ENCODE measurements at places on chromosomes 1 and 21.

GRCh38 chr1:112083487-112083886, 94.0 kb upstream of the KCND3 start:
- no peak for DNase-seq
- H3K4me3 ChIP-seq: no peak overlapping the region
- no peaks in the 10 kb centered on the region for H3K36me3 ChIP-seq
- no peak overlapping the region for H3K27ac ChIP-seq
- H3K27me3 ChIP-seq: no peaks in the 10 kb centered on the region
- H3K4me1 ChIP-seq: no peaks in the 10 kb centered on the region

GRCh38 chr1:181043025-181043888, 9.5 kb downstream of the MR1 start:
- peaks cover 12% of the 10 kb centered on the region for H3K36me3 ChIP-seq
- peaks cover 24% of the 10 kb centered on the region for H3K4me1 ChIP-seq
- no peak overlapping the region for H3K27ac ChIP-seq
- H3K4me3 ChIP-seq: no peak overlapping the region

- no peaks in the 10 kb centered on the region for H3K36me3 ChIP-seq
- no peak overlapping the region for H3K27ac ChIP-seq
- no peak overlapping the region for H3K4me3 ChIP-seq
These were observed 57.5 kb downstream of the ATP5PO start for GRCh38 chr21:33857846-33858666.

GRCh38 chr21:17828223-17828622, 9.1 kb upstream of the C21orf91 start:
- no peaks in the 10 kb centered on the region for H3K4me1 ChIP-seq
- no peaks in the 10 kb centered on the region for H3K36me3 ChIP-seq
- no peak overlapping the region for H3K27ac ChIP-seq
- no peaks in the 10 kb centered on the region for H3K27me3 ChIP-seq
- DNase-seq: no peak
- H3K4me3 ChIP-seq: no peak overlapping the region

GRCh38 chr1:235014756-235015155, 113.9 kb downstream of the TOMM20 start:
- peaks cover 28% of the 10 kb centered on the region for H3K4me1 ChIP-seq
- H3K27me3 ChIP-seq: no peaks in the 10 kb centered on the region
- no peak overlapping the region for H3K27ac ChIP-seq
- no peaks in the 10 kb centered on the region for H3K36me3 ChIP-seq
- DNase-seq: no peak

- H3K4me1 ChIP-seq: peaks cover 44% of the 10 kb centered on the region
- peaks cover 3% of the 10 kb centered on the region for H3K36me3 ChIP-seq
- peak overlapping the region; percentile 17 for H3K4me3 ChIP-seq
- peak; percentile 37 for DNase-seq
These were observed 572 bp downstream of the LPGAT1 start for GRCh38 chr1:211830055-211830327.

GRCh38 chr1:33343539-33343938, 22.6 kb upstream of the A3GALT2 start:
- no peak for DNase-seq
- H3K4me1 ChIP-seq: peaks cover 30% of the 10 kb centered on the region
- no peak overlapping the region for H3K4me3 ChIP-seq
- no peak overlapping the region for H3K27ac ChIP-seq
- H3K27me3 ChIP-seq: no peaks in the 10 kb centered on the region

DNA sequence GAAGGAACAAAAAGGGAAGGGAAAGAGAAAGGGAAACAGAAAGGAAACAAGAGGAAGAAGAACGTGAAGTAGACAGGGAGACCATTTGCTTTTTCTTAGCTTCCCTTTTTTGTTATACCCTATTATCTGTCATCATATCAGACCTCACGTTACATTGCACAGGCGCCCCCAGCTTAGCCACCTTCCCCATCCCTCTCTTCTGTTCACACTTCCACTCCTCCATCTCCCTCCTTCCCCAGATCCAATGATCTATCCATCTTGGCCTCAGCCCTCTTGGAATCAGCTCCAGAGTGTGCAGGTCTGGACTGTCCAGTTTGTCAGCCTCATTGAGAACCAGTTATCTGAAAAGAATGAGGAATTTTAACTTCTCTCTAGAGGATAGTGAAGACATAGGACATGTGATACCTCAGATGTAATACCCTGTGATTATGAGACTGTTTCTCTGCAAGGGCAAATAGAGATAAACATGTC, 101.1 kb upstream of the ERRFI1 start:
- no peak overlapping the region for H3K27ac ChIP-seq
- H3K36me3 ChIP-seq: no peaks in the 10 kb centered on the region
- no peak for DNase-seq
- H3K4me3 ChIP-seq: no peak overlapping the region
- peaks cover 2% of the 10 kb centered on the region for H3K27me3 ChIP-seq

GRCh38 chr21:41425588-41425953, 468 bp upstream of the MX1 start:
- peak overlapping the region; percentile 57 for H3K4me3 ChIP-seq
- peak overlapping the region; percentile 36 for H3K27ac ChIP-seq
- peaks cover 24% of the 10 kb centered on the region for H3K4me1 ChIP-seq
- no peaks in the 10 kb centered on the region for H3K36me3 ChIP-seq
- no peak for DNase-seq

GRCh38 chr1:201083741-201084140, 28.5 kb downstream of the CACNA1S start:
- no peaks in the 10 kb centered on the region for H3K36me3 ChIP-seq
- no peaks in the 10 kb centered on the region for H3K4me1 ChIP-seq
- peaks cover 22% of the 10 kb centered on the region for H3K27me3 ChIP-seq

DNA sequence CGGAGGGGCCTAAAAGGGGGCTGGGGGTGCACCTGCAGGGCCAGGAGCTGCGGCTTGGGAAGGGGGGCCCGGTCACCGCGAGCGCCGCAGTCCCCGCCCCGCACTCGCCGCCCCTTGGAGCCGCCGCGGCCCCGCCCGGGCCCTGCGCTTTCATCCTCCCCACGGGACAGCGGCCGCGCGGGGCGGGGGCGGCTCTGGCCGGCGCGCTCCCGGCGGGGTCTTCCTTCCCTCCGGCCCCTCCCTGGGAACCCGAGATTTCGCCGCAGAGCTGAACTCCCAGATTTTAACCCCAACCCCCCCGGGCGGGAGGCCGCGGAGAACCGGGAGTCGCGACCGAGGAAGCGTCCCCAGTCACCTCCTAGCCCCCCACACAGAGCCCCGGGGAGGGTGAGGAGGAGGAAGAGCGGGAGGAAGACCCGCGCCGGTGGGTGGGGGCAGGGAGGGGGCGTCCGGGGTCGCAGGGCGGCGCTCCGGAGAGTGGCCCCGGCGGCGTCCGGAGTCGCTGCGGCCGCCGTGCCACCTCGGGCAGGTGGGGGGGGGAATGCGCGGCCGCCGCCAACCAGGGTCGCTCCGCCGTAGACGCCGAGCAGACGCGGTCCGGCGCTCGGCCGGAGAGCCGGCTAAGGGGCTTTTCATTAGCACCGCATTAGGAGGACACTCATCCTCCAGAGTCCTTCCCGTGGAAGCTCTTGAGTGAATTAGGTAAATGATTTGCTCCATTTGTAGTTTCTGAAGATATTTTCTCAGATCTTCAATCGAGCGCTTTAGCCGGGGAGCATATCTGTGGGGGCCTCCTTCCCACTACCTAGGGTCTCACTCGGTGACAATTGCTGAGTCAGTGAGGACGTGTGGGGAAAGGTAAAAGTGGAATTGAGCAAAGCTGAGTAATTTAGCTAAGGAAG, 31.6 kb upstream of the NFIA start:
- no peak overlapping the region for H3K4me3 ChIP-seq
- no peak for DNase-seq
- no peaks in the 10 kb centered on the region for H3K4me1 ChIP-seq
- no peaks in the 10 kb centered on the region for H3K27me3 ChIP-seq
- no peak overlapping the region for H3K27ac ChIP-seq

- no peak overlapping the region for H3K27ac ChIP-seq
- no peak for DNase-seq
- no peaks in the 10 kb centered on the region for H3K36me3 ChIP-seq
- no peaks in the 10 kb centered on the region for H3K4me1 ChIP-seq
These were observed 4.5 kb upstream of the PDZK1IP1 start for GRCh38 chr1:47194311-47194710.

DNA sequence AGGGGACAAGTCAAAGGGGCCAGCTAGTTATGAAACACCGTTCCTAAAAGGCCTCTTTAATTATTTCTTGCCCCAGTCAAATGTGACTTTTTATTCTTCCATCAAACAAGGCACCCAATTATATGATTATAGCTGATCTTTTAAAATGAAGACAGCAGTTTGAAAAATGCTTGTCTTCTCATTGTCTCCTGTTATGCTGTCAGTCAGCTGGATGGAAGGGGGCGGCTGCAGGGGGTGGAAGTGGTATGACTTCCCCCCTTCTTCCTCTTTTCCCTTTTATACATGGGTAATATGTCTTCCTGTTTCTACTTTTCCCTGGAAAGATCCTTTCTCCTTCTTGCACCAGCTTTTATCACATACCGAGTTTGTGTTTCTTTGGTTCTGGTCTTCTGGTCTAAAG, 25.8 kb upstream of the KCNA10 start:
- H3K27me3 ChIP-seq: peaks cover 2% of the 10 kb centered on the region
- H3K4me1 ChIP-seq: no peaks in the 10 kb centered on the region
- no peaks in the 10 kb centered on the region for H3K36me3 ChIP-seq
- H3K27ac ChIP-seq: no peak overlapping the region
- no peak for DNase-seq

GRCh38 chr1:115336741-115337140, 1.3 kb downstream of the NGF start:
- no peaks in the 10 kb centered on the region for H3K4me1 ChIP-seq
- no peak for DNase-seq
- no peak overlapping the region for H3K4me3 ChIP-seq

DNA sequence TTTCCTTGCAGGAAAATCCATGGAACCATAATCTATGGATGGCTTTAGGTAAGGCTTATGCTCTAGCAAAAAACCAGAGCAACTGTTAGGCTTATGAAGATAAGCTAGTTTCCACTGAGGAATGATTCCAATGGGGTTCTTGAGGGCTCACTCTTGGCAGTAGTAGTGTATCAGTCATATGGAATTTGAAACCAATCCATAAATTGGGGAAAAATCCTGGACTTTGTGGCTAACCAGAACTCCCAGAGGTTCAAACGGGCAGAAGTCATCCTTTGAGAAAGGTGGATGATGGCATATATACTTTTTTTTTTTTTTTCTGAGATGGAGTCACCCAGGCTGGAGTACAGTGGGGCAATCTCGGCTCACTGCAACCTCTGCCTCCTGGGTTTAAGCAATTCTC, 54.2 kb upstream of the ATF3 start:
- H3K36me3 ChIP-seq: no peaks in the 10 kb centered on the region
- H3K4me3 ChIP-seq: no peak overlapping the region
- no peaks in the 10 kb centered on the region for H3K27me3 ChIP-seq

- H3K27ac ChIP-seq: no peak overlapping the region
- H3K4me1 ChIP-seq: no peaks in the 10 kb centered on the region
- DNase-seq: no peak
- no peaks in the 10 kb centered on the region for H3K36me3 ChIP-seq
- no peak overlapping the region for H3K4me3 ChIP-seq
- H3K27me3 ChIP-seq: peaks cover 3% of the 10 kb centered on the region
These were observed 40.0 kb downstream of the TYW3 start for GRCh38 chr1:74772945-74773344.

DNA sequence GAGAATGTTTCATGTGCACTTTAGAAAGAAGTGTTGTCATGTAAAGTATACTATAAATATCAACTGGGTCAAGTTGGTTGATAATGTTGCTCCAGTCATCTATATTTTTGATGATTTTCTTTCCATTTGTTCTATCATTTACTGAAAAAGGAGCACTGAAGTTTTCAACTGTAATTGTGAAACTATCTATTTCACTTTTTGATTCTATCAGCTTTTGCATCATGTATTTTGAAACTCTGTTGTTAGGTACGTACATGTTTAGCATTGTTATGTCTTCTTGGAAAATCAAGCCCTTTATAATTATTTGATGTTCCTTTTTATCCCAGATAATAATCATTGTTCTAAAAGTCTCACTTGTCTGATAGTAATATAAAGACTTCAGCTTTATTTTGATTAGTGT, 14.4 kb upstream of the HIVEP3 start:
- no peaks in the 10 kb centered on the region for H3K4me1 ChIP-seq
- DNase-seq: no peak
- H3K36me3 ChIP-seq: peaks cover 5% of the 10 kb centered on the region
- H3K27ac ChIP-seq: no peak overlapping the region
- H3K4me3 ChIP-seq: no peak overlapping the region

Measured in DND-41 (cell line).